Gastrocnemius medialis (tissue), 4 donors: ENCODE measurements at places on chromosomes 2 and 18.

DNA sequence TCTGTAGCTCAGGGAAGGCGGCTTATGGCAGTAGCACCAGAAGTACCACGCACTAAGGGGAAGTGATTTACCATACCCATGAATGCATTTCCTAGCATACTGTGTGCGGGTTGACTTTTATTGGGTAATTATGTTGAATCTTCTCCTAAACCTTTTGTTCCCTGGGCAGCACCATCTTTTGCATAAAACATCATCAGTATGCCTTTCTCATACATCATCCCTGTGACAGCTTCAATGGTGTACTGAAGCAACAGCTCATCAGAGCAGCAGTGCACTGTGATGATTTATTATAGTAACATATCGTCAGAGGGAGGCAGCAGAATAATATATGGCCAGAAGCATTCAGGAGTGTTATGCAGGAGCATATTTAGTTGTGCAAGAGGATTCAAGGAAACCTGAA, 204.9 kb downstream of the CDH7 start:
- DNase-seq = no peak

- DNase-seq = no peak
Observed at GRCh38 chr2:86045541-86045940, 60.1 kb downstream of the POLR1A start.

DNA sequence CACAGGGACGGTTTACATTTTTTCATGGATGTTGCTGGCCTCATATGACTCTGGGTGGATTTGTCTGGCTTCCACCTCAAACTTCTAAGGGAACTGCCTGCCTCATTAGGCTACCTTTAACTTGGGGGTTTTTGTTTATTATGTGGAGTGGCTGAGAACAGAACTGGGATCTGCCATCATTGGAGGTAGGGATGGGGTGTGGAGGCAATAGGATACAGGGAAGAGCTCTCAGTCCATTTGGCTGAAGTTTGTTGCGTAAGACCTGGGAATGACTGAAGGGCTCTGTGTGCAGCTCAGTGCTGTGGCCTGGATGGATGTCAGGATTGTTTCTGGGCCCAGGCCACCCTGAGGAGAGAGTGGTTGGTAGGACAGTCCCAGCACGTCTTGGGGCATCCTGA, 31.2 kb downstream of the ASB1 start:
- DNase-seq = no peak

DNA sequence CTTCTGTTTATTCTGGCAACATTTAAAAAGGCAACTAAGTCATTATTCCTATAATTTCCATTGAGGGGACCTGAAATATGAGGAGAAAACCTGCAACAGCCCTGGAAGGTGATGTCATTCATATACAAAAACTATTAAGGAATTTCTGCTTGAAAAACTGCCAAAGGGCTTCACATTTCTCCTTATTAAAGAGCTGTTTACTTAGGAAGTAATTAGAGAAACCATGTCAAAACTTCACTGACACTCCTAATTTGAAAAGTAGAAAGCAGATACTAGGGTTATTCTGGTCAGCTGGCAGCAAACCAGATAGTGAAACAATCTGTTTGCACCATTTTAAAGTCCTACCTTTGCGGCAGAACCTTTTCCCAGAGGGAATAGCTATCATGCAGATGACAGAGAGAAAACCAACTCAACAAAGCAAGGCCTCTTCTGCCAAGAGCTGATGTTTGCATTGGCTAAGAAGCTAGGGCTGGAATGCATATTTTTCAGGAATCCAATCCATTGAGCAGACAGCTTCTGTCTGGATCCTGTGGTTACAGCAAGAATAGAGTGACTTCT, 592.2 kb upstream of the SYT4 start:
- no peak for DNase-seq

GRCh38 chr2:119367472-119368099, 809 bp downstream of the DBI start:
- DNase-seq = peak; percentile 48
